ENCODE measurements at places on chromosomes 1 and 21.

GRCh38 chr1:97489834-97490233 is 431.0 kb downstream of the DPYD start:
- DNase-seq: no peak

DNA sequence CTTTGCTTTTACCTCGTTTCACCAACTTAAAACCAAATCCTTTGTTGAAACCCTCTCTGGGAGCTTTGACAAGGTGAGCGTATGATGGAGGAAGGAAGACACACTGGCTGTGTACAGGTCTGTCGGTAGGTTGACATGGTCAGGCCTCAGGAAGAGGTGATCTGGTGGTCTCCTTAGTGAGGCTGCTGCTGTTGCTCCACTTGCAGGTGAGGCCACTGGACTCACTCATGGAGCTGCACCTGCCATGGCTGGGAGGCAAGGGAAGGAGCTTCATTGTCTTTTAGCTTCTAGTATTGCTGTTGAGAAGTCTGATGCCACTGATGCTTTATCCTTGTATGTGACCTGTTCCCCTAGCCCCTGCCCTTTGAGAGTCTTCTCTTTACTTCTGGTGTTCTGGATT is 35.7 kb downstream of the TENT5C start:
- DNase-seq: no peak

GRCh38 chr21:14841511-14842472 is 223.0 kb downstream of the NRIP1 start:
- no peak for DNase-seq

GRCh38 chr21:16534408-16535101 is 804.8 kb downstream of the USP25 start:
- DNase-seq: peak; percentile 19

GRCh38 chr1:167916766-167917511 is 3.0 kb upstream of the ADCY10 start:
- no peak for DNase-seq

GRCh38 chr1:185156288-185156853 is 382 bp downstream of the TRMT1L start:
- DNase-seq: peak; percentile 31

- no peak for DNase-seq
Measured at GRCh38 chr1:227437495-227438008, 119.3 kb upstream of the CDC42BPA start.

GRCh38 chr1:152959801-152960451 is 10.5 kb upstream of the SPRR4 start:
- DNase-seq: no peak

All from renal cortex interstitium (tissue), 15 donors.